ENCODE measurements at places on chromosomes 7 and 10.

GRCh38 chr7:137040745-137041144 lies 172.3 kb downstream of the CHRM2 start:
- DNase-seq, result no peak

GRCh38 chr10:89563861-89564478 lies 28.6 kb upstream of the SLC16A12 start:
- no peak for DNase-seq

GRCh38 chr7:117582219-117582704 lies 102.4 kb downstream of the CFTR start:
- DNase-seq, result no peak

GRCh38 chr10:69639291-69640195 lies 9.5 kb downstream of the FAM241B start:
- DNase-seq, result peak; percentile 35

DNA sequence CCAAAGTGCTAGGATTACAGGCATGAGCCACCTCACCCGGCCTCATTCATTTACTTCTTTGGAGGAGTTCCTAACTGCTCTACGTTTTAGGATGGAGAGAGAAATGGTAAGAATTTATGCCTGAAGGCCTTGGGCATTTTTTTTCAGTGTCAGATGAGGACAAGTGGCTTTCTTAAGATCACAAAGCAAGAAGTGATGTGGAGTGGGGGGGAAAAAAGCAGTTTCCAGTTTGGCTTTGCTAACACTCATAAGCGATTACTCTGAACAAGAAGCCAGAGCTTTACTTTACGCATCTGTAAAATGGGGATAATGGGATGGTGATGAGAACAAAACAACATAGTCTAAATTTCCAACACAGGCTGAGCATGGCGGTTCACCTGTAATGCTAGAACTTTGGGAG lies 2.6 kb upstream of the PPIA start:
- no peak for DNase-seq

- no peak for DNase-seq
Measured at GRCh38 chr7:134300988-134301387, 15.7 kb downstream of the SLC35B4 start.

DNA sequence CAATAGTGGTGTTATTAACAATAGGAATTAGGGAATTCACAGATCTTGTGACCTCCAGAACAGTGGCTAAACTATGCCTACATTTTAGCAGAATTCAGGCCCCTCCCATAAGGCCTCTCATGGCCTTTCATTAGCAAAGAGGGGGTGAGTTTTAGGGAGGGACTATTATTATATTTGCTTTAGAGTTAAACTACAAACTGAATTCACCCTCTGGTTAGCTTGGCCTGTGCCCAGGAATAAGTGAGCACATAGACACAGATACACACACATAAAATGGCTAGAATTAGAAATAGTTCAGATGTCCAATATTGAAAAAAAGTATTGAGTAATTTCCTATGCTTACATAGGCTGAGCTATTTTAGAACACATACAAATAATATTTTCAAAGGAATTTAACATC lies 818.8 kb upstream of the COBL start:
- DNase-seq, result no peak

DNA sequence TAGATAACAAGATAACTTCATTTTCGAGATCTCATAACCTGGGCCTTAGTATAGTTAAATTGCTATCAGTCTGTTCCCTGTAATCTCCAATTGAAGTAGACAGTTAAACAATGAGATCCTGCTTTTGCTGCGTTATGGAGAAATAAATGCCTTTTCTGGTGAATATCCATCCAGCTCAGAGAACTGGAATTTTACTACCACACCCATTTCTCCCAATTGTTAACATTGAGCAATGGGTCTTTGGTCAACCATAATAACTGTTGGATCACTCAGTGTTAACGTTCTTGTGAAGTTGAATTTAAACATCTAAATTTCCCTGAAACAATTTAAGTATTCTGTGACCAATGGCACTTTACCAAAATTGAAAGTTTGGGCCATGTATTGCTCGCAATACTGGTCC lies 3.0 kb downstream of the CALU start:
- DNase-seq, result no peak

- DNase-seq, result no peak
Measured at GRCh38 chr7:117809958-117810357, 63.3 kb downstream of the CTTNBP2 start.

GRCh38 chr7:70539205-70539604 lies 592.7 kb upstream of the GALNT17 start:
- no peak for DNase-seq

- DNase-seq, result no peak
Measured at GRCh38 chr7:116261904-116262303, 51.6 kb downstream of the TES start.

- no peak for DNase-seq
Measured at GRCh38 chr10:93413252-93413689, 68.9 kb downstream of the MYOF start.

DNA sequence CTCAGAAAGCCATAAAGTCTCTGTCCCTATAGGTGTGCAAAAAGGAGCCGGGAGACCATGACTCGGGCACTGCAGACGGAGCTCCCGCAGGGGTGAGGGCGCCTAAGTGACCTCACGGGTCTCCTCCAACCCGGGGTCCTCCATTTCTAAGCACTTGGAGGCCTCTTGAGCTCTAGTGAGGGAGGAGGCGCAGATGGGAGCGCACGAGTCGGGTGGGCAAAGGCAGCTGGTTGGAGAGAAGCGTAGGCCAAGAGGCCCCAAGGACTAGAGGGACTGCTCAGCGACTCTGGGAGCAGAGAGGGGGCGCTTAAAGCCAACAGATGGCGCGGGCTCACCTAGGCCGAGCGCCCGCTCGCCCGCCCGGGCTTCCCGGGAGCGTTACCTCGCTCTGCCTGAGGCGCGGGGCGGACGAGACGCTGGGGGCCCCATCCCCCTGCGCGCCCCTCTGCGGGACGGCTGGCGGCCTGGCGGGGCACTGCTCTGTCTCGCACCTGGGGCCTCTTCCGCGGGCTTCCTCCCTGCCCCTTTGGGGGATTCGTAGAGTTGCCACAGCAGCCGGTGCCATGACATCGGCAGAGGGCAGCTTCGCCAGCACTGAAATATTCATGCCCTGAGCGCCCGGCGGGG lies 523 bp upstream of the CDH23 start:
- DNase-seq, result no peak

- DNase-seq, result no peak
Measured at GRCh38 chr7:75536491-75536890, 44.4 kb downstream of the SPDYE5 start.

GRCh38 chr10:60336901-60337630 lies 52.6 kb downstream of the ANK3 start:
- DNase-seq, result no peak

DNA sequence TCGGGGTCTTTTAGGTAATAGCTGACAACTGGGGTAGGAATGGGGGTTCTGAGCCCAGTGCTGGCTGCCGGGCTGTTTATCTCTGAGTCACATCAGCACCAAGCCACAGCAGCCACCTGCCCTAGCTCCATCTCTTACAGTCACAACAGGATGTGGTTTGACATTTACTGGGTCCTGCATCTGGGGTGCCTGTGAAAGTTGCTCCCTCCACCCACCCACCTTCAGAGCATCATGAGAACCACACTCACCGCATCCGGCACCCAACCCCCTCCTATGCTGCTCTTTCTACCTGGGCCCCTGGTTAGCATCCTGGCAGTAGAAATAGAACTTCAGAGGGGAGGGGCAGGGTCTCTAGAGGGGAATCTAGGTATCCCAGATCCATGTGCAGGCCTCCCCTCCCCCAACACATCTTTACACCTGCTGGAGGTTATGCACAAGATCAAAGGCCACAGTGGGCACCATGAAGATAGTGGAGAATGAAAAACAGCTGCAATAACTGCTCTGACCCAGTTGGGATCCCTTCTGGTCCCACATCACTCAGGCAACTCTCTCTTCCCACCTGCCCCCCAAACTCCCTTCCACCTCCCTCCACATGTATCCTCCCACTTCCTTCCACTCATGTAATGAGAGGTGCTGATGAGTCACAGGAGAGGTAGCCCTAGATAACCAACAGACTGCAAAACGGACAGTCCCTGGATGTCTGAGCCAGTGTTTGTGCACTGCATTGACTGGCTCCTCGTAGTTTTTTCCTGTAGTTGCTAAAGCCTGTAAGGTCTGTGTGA lies 38.2 kb downstream of the PRSS2 start:
- DNase-seq, result peak; percentile 92

Data from activated CD8-positive, alpha-beta memory T cell treated with anti-CD3 and anti-CD28 coated beads for 1 hour (primary cell).